ENCODE measurements at places on chromosomes 1 and 21.

GRCh38 chr1:234670967-234671626 lies 61.1 kb upstream of the IRF2BP2 start:
- DNase-seq, result no peak

- no peak for DNase-seq
Measured at GRCh38 chr1:210360852-210361477, 32.3 kb downstream of the HHAT start.

GRCh38 chr1:167968569-167968968 lies 31.7 kb upstream of the MPC2 start:
- DNase-seq, result no peak

DNA sequence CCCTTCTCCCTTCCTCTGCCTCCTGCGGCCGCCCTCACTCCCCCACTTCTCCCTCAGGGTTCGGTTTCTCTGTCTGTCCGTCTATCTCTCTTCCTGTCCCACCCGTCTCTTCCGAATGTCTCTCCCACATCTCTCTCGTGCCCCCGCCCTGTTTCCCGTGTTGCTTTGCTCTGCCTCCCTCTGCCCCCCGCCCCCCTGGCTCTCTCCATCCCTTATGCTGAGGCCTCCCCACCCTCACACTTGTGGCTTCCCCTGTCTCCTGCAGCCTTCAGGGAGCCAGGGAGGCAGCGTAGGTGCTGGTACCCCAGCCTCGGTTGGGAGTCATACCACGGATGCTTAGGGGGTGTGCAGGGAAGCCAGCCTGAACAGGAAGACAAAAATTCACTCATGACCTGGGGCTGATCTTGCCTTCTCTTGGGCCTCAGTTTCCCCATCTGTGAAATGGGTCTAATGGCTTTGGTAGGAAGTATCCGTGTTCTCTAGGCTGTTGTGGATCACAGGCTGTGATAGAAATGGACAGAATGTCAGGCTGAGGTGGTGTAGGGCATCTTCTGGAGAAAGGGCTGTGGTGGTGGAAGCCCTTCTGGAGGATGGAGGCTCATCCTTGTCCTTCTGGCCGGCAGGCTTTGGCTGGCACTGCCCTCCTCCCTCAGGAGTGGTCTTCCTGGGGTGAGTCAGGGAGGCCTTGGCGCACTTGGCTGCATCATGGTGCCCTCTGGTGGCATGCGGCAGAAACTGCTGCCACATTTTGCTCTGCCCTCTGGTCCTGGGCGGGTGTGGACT lies 55.5 kb downstream of the FOXO6 start:
- peak; percentile 64 for DNase-seq

DNA sequence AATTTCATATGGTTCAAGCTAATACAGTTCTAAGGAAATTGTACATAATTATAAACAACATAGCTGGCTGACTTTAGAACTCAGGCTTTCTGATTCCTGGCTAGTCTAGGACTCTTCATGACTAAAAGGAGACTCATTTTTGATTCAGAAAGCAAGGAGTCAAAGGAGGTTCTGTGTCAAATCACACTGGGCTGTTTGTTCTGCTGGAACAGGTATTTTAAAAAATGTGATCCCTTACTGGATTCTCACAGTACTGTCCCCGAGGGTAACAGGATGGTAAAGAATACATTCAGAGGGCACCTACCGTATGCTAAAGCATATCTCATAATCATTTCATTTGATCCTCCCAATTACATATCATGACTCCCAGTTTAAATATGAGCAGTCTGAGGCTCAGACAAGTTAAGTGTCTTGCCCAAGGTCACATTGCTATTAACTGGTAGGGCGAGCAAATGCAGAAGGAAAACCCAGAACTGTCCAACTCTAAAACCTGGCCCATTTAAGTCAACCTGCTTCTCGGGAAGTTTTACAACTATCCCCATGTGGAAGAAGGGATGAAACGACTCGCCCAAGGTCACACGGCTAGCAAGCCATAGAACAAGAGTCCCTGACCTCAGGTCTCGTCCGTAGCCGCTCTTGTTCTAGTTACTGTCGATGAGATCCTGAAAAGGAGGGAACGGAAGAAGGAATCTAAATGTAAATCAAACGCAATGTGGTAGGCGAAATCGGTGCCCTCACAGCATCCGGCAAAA lies 675 bp downstream of the MYSM1 start:
- DNase-seq, result peak; percentile 27

DNA sequence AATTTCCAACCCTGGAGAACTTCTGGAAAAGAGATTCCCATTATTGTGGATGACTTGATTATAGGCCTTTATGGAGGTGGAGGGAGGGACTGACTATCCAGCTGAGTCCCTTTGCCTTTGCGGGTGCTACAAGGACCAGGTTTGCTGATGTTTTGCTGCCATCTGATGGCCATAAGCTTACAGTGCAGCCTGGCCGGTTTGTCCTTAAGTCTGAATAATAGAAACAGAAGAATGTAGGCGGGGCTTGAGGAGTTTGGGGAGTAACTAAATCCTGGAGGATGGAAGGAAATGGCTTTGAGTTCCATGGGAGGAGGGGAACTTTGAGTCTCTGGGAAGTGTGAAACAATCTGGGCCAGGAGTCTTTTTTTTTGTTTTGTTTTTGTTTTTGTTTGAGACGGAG lies 55.7 kb upstream of the CD1D start:
- peak; percentile 84 for DNase-seq

DNA sequence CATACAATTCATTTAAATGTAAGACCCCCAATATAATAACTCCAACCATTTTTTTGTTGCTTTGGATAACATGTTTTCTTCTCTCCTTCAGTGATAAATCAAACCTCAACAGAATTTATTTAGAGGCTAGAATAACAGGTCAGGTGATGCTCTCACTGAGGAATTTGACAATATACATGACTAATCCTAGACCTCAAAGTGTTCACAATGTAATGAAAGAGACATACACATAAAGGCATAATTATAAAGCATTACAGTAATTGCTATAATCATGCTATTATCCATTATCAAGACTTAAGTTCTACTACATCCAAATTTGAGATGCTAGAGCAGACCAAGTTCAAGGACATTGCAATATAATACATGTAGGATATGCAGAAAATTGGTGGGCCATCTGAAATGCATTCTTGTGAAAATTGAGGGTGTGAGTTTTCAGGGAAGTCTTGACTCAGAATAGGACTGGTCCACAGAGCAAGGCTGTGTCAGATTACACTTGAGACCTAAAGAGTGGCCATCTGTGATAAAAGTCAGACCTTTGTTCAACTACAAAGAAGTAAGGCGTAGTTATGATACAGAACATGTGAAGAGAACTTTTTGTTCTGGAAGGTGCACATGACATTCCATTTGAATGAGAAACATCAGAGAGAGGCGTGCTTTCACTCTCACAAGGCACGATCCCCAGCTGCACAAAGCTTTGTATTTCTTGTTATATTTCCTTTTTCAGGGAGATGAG lies 45.5 kb downstream of the UTP25 start:
- DNase-seq, result no peak

DNA sequence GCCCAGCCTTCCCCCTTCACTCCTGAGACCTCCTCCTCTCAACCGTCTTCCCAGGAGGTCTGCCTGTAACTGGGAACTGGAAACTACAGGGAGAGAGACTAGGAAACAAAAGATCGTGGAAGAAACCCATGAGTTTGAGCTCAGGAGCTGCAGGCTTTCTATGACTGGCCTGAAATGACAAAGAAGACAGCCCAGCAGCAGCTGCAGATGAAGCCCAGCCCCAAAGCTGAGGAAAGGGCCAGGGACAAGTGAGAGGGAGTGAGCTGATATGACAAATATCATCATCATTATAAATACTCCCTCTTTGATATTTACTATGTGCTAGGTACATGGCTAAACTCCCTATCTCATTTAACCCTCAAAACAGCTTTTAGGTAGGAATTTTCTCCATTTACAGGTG lies 142.6 kb upstream of the CTTNBP2NL start:
- no peak for DNase-seq

All from colonic mucosa (tissue), 4 donors.